ENCODE measurements at places on chromosomes 2 and 18. TPM values are rescaled to one million over a fixed set of nuclear protein-coding genes. Genes with fewer than 3 reads are reported as not detected.
A peak's percentile ranks its signal among the peaks of the same experiment; 100 is the strongest.

- no peak for DNase-seq
Measured at GRCh38 chr2:107466984-107467773, 359.5 kb upstream of the RGPD4 start.

- no peak for DNase-seq
Measured at GRCh38 chr2:230711224-230711623, 1.4 kb upstream of the CAB39 start.

The C2orf81 gene
- total RNA-seq: 5.8 TPM

GRCh38 chr2:203710952-203711351 lies 4.5 kb downstream of the CD28 start:
- no peak for DNase-seq

The DNPEP gene
- total RNA-seq: 69.0 TPM

The ABCG8 gene
- not detected for total RNA-seq

DNA sequence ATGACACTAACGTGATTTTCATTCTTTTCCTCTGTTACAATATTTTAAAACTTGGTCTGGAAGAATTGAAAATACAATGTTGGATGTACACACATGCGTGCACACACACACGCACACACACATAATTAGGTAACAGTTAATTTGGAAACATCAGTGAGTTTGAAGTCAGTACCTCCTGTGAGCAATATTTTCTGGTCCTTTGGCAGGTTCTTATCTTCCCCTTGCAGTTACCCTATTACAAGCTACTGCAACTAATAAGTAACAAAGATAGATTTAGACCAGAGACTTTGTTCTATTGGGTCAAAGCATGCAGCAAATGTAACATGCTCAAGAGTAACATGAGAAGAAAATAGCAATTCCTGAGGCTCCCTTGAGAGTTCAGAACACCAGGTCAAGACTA lies 73.3 kb downstream of the ZNF385B start:
- DNase-seq: no peak

DNA sequence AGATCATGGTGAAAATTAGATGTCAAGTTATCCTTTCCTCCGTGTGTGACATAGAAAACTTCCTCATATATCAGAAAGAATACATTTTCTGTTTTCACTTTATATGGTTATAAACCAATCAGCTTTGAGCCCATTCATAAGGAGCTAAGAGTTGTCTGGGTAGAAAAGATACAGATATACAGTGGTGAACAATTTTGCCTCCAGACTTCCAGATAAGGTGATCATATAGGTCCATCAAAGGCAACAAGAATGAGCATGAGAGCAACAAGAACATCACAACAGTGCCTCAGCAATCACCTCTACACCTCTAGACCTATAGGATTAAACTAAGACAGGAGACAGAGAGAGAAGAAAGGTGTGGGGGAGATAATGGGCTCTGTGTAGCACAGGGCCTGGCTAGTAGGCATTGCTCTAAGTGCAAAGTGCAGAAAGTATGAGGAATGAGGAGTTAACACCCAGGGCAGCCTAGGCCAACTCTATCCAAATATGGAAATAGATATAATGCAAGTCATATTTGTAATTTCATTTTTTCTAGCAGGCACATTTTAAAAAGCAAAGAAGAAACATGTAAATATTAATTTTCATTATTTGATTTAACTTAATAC lies 8.3 kb downstream of the TNP1 start:
- no peak for DNase-seq

DNA sequence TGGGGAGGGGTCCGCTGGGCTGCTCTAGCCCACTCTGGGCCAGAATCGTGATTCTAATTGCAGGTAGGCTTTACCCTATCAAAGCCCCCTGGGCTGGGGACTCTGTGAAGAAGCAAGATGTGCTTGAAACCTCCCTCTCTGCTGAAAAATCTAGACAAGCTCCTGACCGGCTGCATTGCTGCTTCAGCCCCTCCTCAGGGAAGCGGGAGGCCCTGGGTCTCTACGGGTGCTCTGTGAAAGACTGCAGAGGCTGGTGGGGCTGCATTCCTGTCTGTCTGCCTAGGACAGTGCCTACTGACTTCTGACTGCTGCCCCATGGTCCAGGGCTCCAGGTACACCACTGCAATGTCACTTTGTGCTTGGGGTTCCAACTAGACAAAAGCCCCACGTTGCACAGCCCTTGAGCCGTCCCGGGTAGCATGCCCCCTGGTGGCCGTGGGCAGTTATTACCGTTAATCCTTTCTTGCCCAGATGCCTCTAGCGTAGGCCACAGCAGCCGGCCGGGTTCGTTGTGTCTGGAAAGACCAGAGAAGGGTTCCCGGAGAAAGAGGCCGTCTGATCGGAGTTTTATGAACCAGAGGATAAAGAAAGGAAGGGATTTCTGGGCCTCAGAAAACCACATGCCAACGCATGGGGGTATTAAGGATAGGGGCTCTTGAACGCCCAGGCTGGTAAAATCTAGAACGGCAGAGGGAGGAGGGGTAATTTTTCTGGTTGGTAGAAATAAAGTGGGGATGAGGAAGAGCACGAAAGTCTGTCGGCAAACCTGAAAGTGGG lies 15.9 kb upstream of the C1QL2 start:
- DNase-seq: peak; percentile 69

DNA sequence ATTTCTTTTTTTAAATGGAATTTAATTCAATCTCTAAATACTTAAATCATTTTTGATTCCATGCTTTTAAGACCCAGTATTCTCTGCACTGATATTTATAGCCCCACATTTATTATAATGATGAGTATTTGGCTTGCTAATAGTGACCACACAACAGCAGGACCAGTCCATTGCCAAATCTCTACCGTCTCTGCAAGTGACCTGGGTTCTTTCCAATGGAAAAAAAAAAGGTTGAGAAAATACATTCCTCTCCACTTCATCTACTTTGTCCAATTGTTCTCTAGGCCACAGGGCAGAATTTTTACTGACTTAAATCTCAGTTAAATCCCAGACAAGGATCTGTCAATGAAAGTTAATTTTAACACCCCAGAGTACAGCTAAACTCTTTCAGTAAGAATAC lies 20.5 kb downstream of the GRB14 start:
- DNase-seq: no peak

The KCNS3 gene
- total RNA-seq: not detected

DNA sequence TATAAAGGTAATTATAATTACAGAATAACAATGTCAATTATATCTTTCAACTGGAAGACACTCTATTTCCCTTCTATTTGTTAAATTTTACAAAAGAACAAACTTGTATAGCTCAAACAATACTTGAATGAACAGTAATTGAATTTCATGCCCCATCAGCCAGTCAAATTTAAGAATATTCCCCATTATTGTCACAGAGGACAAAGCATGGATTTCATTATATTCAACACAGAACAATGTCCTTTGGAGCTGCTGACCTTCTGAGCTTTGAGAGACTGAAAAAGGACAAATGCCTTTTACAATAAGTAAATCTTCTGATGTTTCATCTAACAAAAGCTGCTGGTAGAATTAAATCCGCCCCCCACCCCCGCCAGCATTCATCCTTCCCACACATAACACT lies 187.5 kb upstream of the MC4R start:
- DNase-seq: no peak

DNA sequence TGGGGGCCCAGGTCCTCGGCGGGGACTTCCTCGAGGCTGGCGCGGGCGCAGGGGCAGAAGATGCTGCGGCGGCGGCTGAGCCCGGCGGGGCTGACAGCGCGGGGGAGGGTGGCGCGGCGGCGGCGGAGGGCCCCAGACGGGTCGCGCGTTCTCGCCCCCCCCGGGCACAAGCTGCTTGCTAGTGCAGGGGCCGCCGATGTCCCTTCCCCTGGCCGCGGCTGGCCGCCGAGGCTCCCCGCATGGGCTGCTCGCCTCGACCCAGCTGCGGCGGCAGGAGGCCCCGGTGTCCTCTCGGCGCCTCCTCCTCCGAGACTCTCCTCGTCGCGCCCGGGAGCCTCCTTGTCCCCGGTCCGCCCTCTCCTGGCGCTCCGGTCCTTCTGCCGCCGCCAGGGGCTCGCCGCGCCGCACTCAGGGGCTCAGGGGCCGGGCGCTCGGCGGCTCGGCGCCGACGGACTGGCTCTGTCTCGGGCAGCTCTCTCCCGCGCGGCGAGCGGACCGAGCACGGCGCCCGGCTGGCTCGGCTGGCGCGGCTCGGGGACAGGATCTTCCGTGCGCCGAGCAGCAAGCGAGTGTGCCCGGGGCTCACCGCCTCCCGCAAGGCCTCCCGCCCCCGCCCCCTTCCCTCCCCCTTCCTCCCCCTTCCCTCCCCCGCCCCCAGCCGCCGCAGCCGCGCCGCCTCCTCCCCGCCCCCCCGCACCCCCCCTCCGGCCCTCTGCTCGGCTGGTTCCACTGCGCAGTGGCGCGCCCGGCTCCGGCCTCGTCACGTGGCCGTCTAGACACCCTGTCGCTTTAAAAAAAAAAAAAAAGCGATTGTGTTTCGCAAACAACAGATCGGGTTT lies 902 bp upstream of the SMAD7 start:
- peak; percentile 81 for DNase-seq

GRCh38 chr18:61248589-61248988 lies 84.6 kb upstream of the CDH20 start:
- DNase-seq: no peak

The ACMSD gene
- total RNA-seq: not detected

The LYG1 gene
- 2.4 TPM for total RNA-seq

- no peak for DNase-seq
Measured at GRCh38 chr2:223591596-223591995, 10.6 kb downstream of the SCG2 start.

The NEB gene
- 1.2 TPM for total RNA-seq
